ENCODE measurements at places on chromosomes 5 and 9.

GRCh38 chr9:107334103-107334776 is 51.2 kb downstream of the RAD23B start:
- DNase-seq = no peak

- DNase-seq = no peak
Measured at GRCh38 chr5:170164087-170164486, 58.4 kb downstream of the FOXI1 start.

- DNase-seq = no peak
Measured at GRCh38 chr5:158485604-158486081, 614.1 kb downstream of the EBF1 start.

DNA sequence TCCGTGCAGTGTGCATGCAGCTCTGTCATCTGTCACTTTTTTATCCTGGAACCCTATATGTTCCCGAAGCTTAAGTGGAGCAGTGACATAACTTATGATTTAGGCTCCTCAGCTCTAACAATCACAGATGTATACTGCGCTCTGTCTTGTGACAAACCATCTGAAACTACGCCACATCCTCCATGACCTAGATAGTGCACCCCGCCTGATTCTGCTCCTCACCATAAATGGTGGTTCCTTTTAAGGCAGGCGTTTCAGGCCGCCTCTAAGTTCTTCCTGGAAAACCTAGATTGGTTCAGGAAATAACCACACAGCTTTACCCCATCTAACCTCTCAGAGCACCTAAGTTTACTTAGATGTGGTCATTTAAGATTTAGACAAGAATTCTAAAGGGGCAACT is 372.0 kb downstream of the CDH10 start:
- DNase-seq = no peak

GRCh38 chr9:72133365-72134035 is 15.7 kb upstream of the GDA start:
- no peak for DNase-seq
